ENCODE measurements at places on chromosomes 5 and 9.

DNA sequence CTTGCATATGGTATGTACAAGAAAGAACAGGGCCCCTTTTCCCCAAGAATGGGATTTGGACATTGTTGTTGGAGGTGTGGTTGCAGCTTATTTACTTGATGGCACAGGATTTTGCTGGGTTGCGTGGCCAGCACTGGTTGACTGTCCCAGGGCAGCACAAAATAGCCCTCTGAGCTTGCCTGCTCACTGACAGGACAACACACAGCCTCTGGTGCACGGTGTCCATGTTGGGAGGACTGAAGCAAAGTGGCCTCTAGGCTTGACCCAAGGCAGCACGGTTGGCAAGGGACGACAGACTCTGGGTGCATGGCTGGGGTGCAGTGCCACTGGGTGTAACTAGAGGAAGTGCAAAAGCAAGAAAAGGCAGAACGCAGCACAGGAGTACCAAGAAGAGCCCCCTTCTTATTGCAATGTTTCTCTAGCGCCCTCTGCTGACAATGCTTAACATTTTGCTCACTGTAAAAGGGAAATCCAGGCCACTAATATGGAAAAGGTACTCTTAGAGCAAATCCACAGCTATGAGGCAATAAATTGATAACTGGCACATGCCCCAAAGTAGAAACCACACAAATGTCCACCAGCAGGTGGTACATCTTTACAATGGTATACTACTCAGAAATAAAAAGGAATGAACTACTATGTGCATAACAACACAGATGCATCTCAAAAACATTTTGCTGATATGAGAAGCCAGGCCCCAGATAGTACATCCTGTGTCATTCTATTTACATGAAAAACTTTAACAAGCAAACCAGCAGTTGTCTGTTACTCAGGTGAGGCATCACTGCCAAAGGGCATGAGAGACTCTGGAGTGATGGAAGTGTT lies 47.4 kb upstream of the BARX1 start:
- DNase-seq = peak; percentile 49

DNA sequence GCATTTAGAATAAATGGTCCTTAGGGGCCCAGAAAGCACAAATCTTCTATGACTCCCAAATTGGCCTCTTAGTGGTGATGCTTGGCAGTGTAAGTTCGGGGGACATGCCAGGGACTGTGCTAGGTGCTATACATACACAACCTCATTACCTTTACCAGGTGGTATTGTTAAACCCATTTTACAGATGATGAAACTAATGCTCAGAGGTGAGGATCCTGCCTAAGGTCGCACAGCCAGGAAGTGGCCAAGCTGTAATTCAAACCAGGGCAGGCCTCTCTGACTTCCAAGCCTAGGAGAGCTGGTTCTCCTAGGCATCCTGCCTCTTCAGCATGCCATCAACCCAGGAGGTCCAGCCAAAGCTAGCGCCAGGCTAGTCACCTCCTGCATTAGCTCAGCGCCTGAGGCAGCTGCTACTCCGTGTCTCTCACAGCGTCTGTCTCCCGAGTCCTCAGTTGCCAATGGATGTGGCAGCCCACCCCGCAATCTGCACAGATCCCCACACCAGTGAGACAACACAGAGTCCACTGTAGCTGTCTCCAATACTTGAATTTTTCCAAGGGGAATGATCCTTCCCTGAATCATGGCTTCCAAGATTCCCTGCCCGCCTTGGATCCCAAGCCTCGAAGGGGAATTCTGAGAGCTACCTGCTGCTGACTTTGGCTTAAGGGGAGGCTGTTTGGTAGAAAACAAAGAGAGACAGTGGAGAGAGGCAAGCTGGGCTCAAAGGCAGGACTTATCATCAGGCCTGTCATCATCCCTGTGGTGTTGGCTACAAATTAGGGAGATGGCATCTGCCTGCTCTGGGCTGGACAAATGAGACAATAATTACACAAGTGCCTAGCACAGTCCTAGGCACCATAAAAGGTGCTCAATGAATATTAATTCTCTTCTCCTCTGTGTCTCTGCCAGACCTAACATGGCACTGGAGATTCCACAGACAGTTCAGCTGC lies 52.6 kb downstream of the CRB2 start:
- no peak for DNase-seq

- no peak for DNase-seq
Measured at GRCh38 chr9:31697956-31698355, 686.5 kb upstream of the ACO1 start.

- DNase-seq = peak; percentile 18
Measured at GRCh38 chr5:27171761-27172261, 133.4 kb upstream of the CDH9 start.

DNA sequence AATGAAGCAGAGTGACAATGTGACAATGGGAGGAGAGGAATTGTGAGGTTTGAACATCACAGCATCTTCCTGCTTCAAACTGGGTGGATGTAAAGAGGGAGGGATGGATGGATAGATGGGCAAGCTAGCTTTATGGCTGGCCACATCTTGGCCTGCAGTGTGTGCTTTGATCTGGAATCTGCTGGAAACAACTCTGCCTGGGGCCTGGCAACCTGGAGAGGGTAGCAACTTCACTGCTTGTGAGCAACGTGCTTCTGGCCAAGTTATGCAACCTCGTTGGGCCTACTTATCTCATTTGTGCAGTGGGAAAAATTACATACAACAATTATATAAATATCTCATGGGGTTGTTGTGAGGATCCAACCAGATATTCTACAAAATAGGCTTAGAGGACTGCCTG lies 5.3 kb downstream of the IL9 start:
- DNase-seq = no peak

GRCh38 chr9:80498001-80498555 lies 926.3 kb downstream of the TLE4 start:
- no peak for DNase-seq

GRCh38 chr5:160467555-160468362 lies 46.1 kb downstream of the PTTG1 start:
- no peak for DNase-seq

- DNase-seq = peak; percentile 64
Measured at GRCh38 chr9:117135501-117136098, 279.3 kb downstream of the ASTN2 start.

DNA sequence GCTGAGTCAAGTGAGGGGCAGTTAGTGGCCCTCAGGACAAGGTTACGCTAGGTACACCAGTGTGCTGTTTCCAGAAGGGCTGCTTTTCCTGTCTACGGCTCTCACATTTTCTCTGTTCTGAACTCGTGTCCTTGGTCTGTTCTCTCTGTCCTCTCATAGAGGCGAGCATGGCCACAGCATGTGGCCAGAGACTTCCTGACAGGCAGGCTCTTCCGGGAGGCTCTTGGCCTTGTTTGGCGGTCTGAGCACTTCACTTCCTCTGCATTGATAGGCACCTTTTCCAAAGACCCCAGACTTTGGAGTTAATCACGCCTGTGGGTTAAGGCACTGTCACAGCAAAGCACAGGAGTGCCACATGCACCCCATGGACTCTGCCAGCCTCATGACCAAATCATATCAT lies 1.2 kb downstream of the CKMT2 start:
- DNase-seq = no peak

All from SK-N-DZ (cell line).